ENCODE measurements at places on chromosomes 4 and X.

- DNase-seq: no peak
Measured at GRCh38 chr4:138062929-138063328, 179.2 kb downstream of the SLC7A11 start.

GRCh38 chr4:98634061-98634460, 24.4 kb downstream of the TSPAN5 start:
- DNase-seq: no peak

- no peak for DNase-seq
Measured at GRCh38 chrX:88284844-88285243, 462.2 kb upstream of the CPXCR1 start.

DNA sequence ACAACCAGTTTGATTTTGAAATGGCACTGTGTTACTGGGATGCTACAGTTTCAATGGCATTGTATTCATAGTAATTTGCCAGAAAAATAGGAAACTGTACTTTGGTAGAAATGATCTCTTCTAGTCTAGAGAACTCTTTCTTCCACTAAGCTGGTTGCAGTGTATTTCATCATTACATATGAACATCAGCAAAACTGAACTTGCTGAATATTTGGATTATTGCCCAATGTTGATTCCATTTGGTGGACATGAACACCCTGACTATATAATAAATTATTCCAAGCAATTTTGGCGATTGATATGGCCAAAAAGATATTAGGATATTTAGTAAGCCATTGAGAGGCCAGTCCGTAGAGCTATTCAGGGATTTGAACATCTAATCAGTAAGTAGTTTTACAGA, 191.8 kb upstream of the CXorf66 start:
- no peak for DNase-seq

- no peak for DNase-seq
Measured at GRCh38 chr4:16852228-16852627, 46.2 kb downstream of the LDB2 start.

- DNase-seq: no peak
Measured at GRCh38 chrX:3407781-3408180, 61.3 kb upstream of the MXRA5 start.

- DNase-seq: no peak
Measured at GRCh38 chr4:2587213-2587823, 50.9 kb downstream of the FAM193A start.

- DNase-seq: no peak
Measured at GRCh38 chrX:28120072-28120471, 138.8 kb upstream of the DCAF8L1 start.

DNA sequence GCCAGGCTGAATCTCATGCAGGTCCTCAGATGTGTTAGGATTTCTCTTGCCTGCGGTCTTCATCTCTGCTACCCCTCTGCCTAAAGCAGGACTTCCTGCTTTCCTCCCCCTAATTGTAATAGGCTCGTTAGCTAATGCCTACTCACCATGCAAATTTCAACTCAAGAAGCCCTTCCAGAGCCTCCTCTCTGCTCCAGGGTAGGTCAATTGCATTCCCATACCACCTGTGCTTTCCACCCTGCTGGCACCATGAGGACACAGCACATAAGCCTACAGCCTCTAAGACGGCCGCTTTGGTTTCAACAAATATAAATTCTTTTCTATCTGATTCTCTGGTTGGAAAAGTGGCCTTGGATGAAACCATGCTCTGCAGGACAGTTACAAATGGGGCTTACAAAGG, 93.9 kb downstream of the QDPR start:
- no peak for DNase-seq

DNA sequence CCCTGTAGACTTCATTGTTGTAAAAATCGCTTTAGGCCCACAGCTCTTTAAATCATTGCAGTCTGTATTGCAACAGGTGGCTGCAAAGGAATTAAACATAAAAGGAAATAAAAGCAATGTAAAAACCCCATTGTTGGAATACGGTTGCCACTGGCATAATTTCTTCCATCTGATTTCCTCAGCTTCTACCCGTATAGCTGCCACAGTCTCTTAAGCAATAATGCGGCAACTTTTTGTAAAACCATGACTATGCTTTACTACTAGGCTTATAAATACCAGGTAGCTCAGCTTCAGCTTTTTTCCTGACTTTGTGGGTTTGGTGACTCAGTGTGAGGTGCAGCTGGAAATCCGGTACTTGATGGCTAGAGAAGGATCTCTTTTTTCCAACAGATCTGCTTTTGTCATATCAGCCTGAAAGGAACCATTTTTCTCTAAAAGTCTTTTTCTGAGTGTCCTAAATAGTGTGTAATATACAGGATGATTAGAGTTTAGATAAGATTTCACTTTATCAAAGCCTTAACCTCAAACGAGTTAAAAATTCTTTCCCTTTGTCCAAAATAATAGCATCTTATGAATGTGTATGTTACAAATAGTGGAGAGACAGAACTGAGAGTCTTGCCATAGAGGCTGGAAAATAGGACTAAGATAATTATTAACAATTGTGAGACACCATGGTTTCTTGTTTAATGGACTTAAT, 268.0 kb downstream of the ADGRL3 start:
- DNase-seq: no peak

DNA sequence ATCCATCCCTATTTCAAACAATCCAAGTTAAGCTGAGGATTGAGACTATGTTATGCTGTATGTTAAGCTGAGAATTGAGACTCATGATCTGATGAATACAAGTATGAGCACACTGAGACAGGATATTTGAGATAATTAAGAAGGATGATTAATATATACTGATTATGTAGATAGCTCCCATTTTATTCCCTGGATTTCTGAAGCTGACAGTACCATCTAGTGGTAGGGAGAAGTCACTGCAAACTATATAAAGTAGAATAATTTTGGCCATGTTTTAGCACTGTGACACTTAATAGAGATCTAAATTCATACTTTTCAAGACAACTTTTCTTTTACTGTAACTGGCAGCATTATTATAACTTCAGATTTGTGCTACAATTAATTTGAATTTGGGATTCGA, 63.8 kb upstream of the HPRT1 start:
- peak; percentile 18 for DNase-seq

- no peak for DNase-seq
Measured at GRCh38 chrX:48936429-48937053, 17.7 kb upstream of the PIM2 start.

GRCh38 chr4:171846232-171846631, 33.0 kb downstream of the GALNTL6 start:
- peak; percentile 12 for DNase-seq

DNA sequence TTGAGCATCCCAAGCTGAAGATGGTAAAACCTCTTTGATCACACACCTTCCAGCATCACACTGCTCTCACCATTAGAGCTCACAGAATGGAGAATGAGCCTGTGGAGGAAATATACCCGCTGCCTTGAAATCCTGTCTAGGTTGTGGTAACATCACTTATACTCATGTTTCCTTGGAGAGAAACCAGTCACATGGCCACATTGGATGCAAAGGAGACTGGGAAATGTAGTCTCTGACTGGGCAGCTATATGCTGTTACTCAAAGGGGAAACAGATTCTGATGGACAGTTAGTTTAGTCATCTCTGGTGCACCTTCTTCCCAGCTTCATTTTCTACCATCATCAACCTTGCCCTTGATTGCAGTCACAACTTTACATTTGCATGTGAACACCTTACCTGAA, 286.3 kb downstream of the ANKRD50 start:
- DNase-seq: no peak

GRCh38 chrX:22585831-22586230, 313.1 kb downstream of the CBLL2 start:
- no peak for DNase-seq

- no peak for DNase-seq
Measured at GRCh38 chr4:121680571-121680970, 16.2 kb downstream of the ANXA5 start.

- no peak for DNase-seq
Measured at GRCh38 chrX:38205039-38205438, 15.6 kb downstream of the SRPX start.

DNA sequence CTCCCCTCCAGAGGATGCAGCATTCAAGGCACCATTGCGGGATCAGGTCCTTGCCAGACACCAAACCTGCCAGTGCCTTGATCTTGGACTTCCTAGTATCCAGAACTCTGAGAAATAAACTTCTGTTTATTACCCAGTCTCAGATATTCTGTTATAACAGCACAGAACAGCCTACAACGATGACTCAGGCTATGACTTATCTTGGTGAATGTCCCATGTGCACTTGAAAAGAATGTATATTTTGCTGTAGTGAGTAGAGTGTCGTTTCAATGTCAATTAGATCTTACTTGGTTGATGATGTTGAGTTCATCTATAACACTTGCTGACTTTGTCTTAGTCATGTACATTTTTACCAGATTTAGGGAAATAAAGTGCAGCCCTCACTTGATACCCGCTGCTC, 34.5 kb upstream of the PGRMC1 start:
- DNase-seq: no peak

- peak; percentile 11 for DNase-seq
Measured at GRCh38 chrX:39975101-39975925, 122.4 kb downstream of the BCOR start.

DNA sequence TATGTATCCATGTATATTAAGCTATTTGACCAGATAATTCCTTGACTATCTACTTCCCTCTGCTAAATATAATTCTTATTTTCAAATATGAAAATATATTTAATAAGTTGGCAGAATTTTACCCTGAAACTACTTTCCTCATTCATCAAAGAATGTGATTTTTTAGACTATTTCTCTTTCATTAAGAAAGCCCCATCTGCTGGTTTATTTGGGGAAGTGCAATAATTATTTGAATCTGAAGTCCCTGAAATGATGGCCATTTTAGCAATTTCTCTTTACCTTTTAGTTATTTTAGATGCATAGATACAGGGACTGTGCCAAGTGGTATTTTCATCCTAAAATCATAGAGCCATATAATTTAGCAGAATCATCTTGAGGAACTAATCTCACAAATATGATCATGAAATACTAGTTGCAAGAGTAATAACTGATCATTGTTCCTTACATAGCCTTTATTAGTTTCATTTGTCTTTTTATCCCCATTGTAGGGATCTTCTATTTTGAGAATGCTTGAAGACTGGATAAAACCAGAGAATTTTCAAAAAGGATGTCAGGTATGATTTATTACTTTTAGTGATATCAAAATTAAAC, 39.0 kb downstream of the ENPEP start:
- DNase-seq: peak; percentile 26

Data from NCI-H510A treated with DMSO at 0.1 percent for 48 hours (cell line).